ENCODE measurements at places on chromosomes 1 and 21. TPM values are rescaled to one million over a fixed set of nuclear protein-coding genes. Genes with fewer than 3 reads are reported as not detected.

The KRTAP7-1 gene
- not detected for total RNA-seq

The GBP5 gene
- total RNA-seq = 157 TPM

The MROH9 gene
- not detected for total RNA-seq

The RHD gene
- total RNA-seq = 0.11 TPM

The TTC22 gene
- total RNA-seq = 10.6 TPM

The HSF2BP gene
- 1.0 TPM for total RNA-seq

The SLAMF7 gene
- total RNA-seq = 15.0 TPM

The PTAFR gene
- total RNA-seq = 0.29 TPM

The B3GALT2 gene
- 1.4 TPM for total RNA-seq

The RCOR3 gene
- 52.1 TPM for total RNA-seq

The IL19 gene
- total RNA-seq = not detected

The LENEP gene
- total RNA-seq = 0.97 TPM

The PRELP gene
- total RNA-seq = not detected

The SPRR2G gene
- not detected for total RNA-seq

The S100A10 gene
- total RNA-seq = 181 TPM

The C1orf185 gene
- not detected for total RNA-seq

The FAM177B gene
- not detected for total RNA-seq

The TFF2 gene
- total RNA-seq = not detected

The CNKSR1 gene
- 2.9 TPM for total RNA-seq

The PRDM16 gene
- total RNA-seq = not detected

The KLF17 gene
- total RNA-seq = not detected

The NFASC gene
- total RNA-seq = 0.21 TPM

The AQP10 gene
- not detected for total RNA-seq

The EPHA8 gene
- not detected for total RNA-seq

The MXRA8 gene
- 0.56 TPM for total RNA-seq

The S100A6 gene
- 753 TPM for total RNA-seq

The LCE1A gene
- total RNA-seq = not detected

The RNU1-2 gene
- 2,371 TPM for total RNA-seq

The MCOLN2 gene
- 25.6 TPM for total RNA-seq
